ENCODE measurements at places on chromosomes 11 and 22. TPM values are rescaled to one million over a fixed set of nuclear protein-coding genes. Genes with fewer than 3 reads are reported as not detected.
A peak's percentile ranks its signal among the peaks of the same experiment; 100 is the strongest.

DNA sequence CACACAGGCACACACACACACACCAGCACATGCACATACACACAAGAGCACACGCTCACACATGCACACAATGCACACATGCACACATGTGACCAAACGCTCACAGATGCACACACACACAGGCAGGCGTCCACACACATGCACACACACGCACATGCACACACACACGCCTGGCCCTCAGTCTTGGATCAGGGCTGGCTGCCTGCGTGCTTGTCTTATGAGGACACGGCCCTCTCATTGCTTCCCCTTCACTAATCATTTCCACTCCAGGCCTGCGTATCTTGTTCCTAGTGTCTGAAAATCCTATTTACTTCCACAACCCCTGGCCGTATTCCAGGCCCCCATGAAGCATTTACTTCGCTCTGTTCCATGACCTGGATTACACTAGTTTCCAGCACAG is 740.5 kb downstream of the BRD1 start:
- DNase-seq: no peak

GRCh38 chr22:50220603-50221409 is 20.0 kb downstream of the SELENOO start:
- DNase-seq: no peak

- peak; percentile 82 for DNase-seq
Measured at GRCh38 chr11:75159151-75159953, 8.4 kb downstream of the SLCO2B1 start.

- DNase-seq: no peak
Measured at GRCh38 chr11:70624598-70624993, 226.3 kb downstream of the CTTN start.

DNA sequence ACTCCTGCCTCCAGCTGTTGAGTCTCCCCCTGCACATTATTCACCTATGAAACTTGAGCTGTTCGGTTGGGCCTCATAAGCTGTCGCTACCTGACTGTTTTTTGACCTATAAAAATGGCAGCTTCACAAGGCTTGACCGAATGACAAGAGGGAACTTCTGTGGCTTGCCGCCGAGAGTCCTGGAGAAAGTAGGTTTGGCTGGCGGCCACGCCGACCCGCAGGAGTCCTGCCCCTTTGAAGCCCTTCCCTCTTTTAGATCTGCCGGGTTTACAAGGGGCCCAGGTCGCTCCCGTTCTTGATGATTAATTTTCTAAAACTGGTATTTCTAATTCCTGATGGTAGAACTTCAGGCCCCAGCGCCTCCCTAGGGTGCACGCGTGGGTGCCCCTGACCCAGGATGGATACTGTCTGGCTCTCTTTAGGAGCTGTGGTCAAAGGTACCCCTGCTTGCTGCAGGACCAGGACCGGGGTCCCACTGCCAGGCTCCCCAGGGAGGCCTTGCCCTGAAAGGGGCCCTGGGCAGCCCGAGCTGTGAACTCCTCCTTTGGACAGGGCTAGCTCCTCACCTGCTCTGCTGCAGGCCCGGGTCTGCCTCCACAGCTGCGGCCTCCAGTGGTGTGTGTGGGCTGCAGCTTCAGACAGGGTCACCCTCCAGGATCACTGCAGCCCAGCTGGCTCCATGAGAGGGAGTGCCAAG is 171.8 kb downstream of the CTTN start:
- DNase-seq: peak; percentile 37

DNA sequence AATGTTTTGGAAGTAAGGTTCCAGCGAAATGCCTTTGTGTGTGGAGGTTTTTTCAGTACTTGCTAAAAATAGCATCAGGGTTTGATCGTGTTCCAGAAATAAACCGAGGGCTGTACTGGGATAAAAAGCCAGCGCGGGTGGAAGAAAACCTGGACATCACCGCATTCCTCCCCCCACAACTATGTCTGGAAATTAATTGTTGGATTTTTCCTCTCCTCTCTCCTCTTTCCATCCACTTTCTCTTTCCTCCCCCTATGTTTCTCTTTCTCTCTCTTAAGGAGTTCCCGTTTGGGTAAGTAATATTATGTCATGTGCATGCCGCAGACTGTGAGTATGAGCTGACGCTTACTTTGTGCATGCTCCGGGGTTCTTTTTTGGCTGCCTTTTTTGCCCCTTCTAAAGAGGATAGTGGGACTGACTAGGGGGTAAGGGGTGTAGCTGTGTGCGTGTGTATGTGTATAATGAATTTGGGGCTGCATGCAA is 104.2 kb upstream of the HSD17B12 start:
- no peak for DNase-seq

The UBQLNL gene
- total RNA-seq: 0.32 TPM

The GLYAT gene
- total RNA-seq: not detected

The MN1 gene
- total RNA-seq: 7.6 TPM
